ENCODE measurements at places on chromosomes 1 and 21. TPM values are rescaled to one million over a fixed set of nuclear protein-coding genes. Genes with fewer than 3 reads are reported as not detected.

Gene KLF17
- 0.95 TPM for total RNA-seq

DNA sequence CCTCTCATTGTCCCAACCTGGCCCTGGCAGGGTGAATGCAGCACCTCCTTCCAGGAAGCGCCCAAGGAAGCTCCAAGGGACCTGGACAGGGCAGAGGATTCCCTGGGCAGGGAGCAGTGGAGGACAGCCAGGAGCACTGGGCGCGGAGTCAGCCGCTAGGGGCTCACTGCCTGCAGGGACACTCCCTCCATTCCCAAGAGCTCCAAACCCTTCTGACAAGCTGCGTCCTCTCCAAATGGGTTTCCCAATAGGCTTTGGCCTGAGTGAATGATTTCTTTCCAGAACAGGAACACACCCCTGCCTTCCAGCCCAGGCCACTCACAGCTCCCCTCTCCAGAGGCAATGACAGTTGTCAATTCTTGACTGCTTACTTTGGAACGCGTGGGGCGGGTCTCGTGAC lies 128.5 kb upstream of the EDN2 start:
- DNase-seq: no peak

GRCh38 chr1:219682788-219683187 lies 69.9 kb upstream of the ZC3H11B start:
- DNase-seq: no peak

GRCh38 chr1:7250597-7251453 lies 465.6 kb downstream of the CAMTA1 start:
- DNase-seq: no peak

DNA sequence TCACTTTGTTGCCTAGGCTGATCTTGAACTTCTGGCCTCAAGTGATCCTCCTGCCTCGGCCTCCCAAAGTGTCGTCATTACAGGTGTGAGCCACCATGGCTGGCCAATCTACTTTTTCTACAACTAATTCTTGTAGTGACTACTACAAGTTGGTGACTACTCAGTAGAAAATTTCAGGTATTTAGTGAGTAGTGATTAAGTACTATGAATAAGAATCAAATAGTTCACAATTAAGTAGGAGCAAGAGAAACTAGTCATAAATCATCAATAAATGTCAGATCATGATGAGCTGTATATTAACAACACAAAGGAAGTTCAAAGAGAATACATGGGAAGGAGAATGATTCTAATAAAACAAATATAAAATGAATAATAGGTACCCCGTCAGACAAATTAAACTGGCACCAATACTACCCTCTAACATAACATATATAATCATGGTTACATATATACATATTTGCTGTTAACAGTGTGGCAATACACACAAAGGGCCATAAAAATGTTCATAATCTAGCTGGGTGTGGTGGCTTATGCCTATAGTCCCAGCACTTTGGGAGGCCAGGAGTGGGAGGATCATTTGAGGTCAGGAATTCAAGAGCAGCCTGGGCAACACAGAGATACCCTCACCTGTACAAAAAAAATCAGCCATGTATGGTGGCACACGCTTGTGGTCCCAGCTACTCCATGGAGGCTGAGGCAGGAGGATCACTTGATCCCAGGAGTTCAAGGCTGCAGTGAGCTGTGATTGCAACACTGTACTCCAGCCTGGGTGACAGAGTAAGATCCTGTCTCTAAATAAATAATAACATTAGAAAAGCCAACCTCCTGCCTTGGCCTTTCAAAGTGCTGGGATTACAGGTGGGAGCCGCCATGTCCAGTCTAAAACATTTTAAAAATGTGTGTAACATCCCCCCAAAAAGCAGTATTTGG lies 19.1 kb downstream of the YY1AP1 start:
- DNase-seq: no peak

Data from urinary bladder (tissue), 4 donors.